SW 1271 (cell line): ENCODE measurements at places on chromosomes 1 and 21.

- DNase-seq = no peak
Measured at GRCh38 chr21:43734928-43735229, 15.9 kb downstream of the PDXK start.

DNA sequence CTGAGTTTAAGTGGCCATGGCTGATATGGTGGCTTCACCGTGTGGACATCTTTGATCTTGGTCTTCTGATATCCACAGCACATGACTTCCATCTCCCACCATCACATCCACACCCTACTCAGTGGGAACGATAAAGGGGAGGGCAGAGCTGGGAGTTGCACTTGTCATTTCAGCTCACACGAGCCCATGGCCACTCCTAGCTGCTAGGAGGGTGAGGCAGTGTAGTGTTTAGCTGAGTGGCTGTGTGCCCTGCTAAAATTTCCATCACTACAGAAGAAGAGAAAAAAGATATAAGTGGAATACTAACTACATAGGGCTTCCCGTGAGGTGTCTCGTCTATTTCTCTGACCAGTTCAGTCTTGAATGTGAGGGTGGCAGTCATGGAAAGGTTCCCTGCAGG lies 123.3 kb upstream of the EDN2 start:
- DNase-seq = no peak

DNA sequence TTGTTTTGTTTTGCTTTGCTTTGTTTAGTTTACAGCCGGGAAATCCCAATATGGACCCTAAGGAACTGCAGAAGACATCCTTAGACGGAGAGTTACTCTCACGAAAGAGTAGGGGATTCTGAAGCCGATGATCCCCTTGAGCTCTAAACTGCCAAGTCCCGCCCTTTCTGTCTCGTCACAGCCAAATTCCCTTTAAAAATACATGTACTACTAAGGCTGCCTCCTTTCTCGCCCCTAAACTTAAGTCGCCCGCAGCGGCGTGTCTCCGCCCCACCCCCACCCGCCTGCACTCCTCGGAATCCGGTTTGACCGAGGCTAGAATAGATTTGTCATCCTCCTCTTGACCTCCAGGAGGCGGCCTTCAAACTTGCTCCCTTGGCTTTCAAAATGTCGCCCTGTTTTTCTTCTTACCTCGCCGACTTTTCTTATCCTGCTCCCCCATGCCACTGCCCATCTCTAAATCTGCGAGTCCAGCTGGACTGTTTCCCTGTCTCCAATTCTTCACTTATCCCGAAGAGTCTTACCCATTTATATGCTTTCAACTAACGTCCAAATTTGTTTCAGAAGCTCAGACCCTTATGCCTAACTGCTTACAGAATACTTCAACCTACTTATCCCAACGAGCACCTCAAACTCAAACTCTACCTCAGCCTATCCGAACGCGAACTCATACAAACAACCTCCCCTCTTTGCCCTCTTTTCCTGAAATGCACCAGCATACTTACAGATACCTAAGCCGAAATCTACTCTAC lies 10.9 kb upstream of the BOLA1 start:
- peak; percentile 90 for DNase-seq

DNA sequence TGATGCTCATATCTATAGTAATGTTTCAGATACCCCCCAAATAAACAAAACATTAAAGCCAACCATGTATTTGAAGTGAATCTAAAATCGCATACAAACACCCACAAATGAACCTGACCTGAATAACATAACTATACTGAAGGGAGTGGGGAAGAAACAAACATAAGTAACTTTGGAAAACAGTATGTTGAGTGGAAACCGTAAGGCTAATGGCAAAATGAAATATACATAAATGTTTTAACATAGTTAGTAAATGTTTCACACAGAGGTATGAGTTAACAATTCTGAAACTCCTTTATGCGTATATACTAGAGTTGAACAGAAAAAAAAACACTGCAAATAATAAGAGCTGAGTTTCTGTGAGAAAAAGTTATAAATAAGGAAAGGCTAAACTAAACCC lies 125.6 kb downstream of the ACBD6 start:
- no peak for DNase-seq

GRCh38 chr1:232988572-232989040 lies 38.2 kb downstream of the NTPCR start:
- no peak for DNase-seq

DNA sequence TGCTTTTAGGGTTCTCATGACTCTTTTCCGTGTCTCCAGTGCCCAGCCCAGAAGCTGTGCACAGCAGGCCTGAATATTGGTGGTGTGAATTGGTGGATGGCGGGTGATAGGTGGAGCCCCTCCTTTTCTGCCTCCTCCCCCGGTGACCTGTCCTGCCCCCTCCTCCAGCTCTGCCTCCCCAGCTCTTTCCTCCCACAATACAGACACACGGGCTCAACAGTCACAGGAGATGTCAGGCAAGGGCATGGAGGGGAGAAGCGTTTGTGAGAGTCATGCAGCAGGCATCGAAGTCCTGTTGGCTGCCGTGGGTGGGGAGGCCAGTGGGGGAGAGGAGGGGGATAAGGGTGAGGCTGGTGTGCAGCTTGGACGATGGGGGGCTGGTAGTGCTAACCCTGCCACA lies 17.3 kb upstream of the TTC4 start:
- DNase-seq = no peak

- DNase-seq = no peak
Measured at GRCh38 chr1:60367532-60367931, 294.0 kb upstream of the C1orf87 start.

DNA sequence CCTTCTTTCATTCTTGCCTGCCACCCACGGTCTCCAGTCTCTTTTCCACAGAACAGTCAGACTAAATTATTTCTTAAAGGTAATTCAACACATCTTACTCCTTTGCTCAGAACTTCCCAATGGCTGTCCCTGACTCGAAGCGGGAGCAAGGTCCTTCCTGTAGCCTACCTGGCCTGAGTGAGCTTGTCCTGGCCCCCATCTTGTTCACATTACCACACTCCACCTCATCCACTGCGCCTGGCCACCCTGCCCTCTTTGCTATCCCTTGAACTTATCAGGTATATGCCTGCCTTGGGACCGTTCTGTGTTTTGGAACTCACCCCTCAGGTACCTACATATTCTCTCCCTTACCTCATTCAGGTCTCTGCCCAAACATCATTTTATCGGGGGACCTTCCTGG lies 13.3 kb upstream of the GLIS1 start:
- no peak for DNase-seq

GRCh38 chr21:30695956-30696355 lies 22.6 kb downstream of the KRTAP21-3 start:
- DNase-seq = no peak

DNA sequence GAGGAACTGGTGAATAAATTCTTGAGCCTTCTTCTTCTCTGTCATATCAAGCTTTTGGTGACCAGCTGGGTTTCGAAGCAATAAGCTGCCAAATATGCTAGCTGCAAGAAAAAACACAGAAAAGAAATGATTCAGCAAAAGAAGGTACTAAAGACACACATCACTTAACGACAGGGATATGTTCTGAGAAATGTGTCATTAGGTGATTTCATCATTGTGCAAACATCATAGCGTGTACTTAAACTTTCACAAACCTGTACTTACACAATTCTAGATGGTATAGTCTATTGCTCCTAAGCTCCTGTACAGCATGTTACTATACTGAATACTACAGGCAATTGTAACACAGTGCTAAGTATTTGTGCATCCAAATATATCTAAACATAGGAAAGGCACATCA lies 2.9 kb upstream of the MTF1 start:
- no peak for DNase-seq

GRCh38 chr21:41716751-41717150 lies 50.1 kb downstream of the RIPK4 start:
- DNase-seq = no peak

DNA sequence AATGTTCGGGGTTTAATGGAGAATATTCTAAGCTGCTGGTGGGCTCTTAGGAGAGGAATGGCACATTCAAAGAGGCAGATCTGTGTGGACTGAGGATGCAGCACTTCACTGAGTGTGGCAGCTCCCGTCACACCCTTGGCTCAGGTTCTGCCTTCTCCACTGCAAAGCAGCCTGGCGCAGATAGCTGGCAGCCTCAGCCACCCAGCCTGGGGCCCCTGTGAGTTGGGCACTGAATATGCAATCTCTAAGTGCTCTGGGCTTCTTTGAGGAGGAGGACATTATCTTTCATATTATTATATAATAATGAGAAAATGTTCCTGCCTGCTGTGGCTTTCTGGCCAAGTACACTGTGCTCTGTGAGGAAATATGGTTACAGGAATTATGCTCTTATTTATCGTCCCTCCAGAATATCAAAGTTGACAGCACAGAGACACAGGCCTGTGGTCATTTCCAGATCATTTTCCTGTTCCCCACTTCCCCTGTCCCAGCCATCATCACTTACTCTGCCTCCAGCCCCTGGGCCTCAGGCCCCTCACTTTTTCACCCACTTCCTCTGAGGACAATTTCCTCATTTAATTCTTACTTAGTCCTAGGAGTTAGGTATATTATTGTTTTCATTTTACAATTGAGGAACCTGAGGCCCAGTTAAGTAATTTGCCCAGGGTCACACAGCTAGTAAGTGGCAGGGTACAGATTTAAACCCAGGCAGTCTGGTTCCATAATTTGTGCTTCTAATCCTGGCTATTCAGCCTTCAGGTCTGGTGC lies 53.6 kb downstream of the MAB21L3 start:
- no peak for DNase-seq

- no peak for DNase-seq
Measured at GRCh38 chr21:46597031-46597430, 7.9 kb downstream of the S100B start.

DNA sequence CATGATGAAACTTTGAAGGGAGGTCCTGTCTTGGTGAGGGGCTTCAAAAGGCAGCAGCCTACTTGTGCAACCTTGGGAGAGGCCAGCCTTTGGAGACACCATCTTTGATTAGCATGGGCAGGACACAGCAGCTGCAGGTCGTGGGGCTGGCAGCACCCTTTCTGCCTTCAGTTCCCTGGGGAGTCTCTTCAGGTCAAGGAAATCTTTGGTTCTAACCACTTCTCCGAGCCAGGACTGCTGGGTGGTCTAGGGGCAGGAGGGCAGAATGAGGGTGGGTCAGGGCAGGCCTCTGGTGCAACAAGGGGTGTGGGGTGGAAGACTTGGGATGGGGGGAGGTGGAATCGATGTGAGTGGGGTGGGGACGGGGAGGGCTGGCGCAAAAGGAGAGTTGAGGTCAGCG lies 269.7 kb downstream of the FOXD2 start:
- no peak for DNase-seq

GRCh38 chr1:53066891-53067738 lies 5.1 kb downstream of the PODN start:
- DNase-seq = no peak

GRCh38 chr21:33300701-33301631 lies 23.8 kb upstream of the IFNAR1 start:
- no peak for DNase-seq

DNA sequence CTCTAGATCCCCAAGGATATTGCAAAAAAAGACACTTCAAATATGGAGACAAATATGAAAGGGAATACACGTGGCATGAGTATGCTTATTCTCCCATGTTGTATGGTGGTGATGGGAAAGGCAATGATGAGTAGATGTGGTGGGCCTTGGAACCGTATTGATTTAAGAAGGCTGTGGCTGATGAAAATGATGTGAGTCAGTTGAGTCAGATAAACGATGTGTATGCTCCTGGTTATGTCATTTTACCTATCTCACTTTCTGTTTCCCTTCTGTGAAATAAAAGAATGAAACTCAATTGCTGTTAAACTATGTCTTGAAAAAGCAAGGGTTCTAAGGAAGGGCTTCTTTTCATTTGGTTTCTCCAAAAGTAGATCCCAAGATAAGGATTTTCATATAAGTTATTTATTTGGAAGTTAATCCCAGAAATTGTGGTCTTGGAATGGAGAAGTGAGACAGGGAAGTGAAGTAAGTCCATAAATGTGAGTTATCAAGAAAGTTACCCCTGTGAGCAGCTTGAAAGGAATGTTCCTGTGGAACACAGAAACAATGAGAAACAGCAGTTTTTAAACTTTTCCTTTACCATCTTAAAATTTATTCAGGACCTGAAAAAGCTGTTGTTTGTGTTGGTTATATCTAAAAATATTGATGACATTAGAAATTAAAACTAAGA lies 292.0 kb downstream of the DUSP10 start:
- DNase-seq = no peak

GRCh38 chr1:156581661-156582387 lies 2.3 kb downstream of the TTC24 start:
- no peak for DNase-seq

- DNase-seq = no peak
Measured at GRCh38 chr1:32540605-32541004, 1.4 kb downstream of the ZBTB8A start.

GRCh38 chr1:235863699-235864093 lies 3.0 kb downstream of the LYST start:
- no peak for DNase-seq

DNA sequence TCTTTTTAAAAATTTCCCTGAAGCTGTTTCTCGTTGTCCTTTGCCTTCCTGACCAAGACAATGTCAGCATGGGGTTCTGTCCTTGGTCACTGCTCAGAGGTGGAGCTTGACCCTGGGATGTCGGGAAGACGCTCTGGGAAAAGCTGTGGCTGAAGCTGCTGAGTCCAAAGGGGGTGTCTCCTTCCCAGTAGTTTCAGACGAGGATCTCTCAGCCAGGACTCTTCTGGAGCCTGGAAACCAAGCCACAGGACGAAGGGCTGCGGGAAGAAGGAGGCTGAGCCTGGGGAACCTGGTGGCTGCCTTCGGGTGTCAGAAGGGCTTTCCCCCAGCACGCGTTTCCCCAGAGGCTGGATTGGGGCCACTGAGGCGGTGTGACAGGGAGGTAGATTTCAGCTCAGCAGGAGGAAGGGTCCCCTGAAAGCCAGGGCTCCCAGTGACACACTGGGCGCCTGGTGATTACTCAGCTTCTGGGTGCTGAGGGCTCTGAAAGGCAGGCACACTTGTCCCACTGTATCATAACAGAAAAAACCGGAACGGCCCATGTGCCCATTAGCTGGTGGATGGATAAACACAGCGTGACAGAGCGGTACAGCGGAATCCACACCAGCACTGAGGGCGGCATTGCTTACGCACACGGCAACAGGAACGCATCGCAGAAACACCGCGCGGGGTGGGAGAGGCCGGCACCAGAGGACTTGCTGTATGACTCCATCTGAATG lies 5.0 kb upstream of the KRTAP12-1 start:
- DNase-seq = no peak
